ENCODE measurements at places on chromosomes 2 and 18. TPM values are rescaled to one million over a fixed set of nuclear protein-coding genes. Genes with fewer than 3 reads are reported as not detected.

- DNase-seq: peak; percentile 37
These were observed 29.3 kb upstream of the FOXI3 start for GRCh38 chr2:88481691-88482336.

The TUBB6 gene
- total RNA-seq: 817 TPM

GRCh38 chr2:137813176-137813575, 151.1 kb upstream of the HNMT start:
- DNase-seq: no peak

- DNase-seq: peak; percentile 58
These were observed 29.1 kb downstream of the CPO start for GRCh38 chr2:206968134-206969086.

GRCh38 chr2:23655934-23656596, 270.9 kb downstream of the ATAD2B start:
- DNase-seq: no peak
